ENCODE measurements at places on chromosomes 4 and X.

GRCh38 chr4:87390551-87390890 is 467 bp downstream of the HSD17B11 start:
- DNase-seq: no peak

DNA sequence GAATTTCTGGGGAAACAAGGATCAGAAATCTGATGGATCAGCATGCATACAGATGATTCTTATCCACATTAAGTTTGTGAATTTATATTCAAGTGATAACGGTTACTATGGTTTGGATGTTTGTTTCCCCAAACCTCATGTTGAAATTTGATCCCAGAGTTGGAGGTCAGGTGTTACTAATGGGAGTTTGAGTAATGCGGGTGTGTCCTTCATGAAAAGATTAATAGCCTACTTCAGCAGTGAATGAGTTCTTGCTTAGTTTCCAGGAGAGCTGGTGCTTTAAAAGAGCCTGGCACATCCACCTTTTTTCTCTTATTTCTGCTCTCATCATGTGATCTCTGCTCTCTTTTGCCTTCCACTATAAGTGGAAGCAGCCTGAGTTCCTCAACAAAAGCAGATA is 712.4 kb downstream of the IL1RAPL1 start:
- no peak for DNase-seq

GRCh38 chr4:134388351-134388750 is 186.8 kb upstream of the PABPC4L start:
- DNase-seq: no peak

- peak; percentile 41 for DNase-seq
Observed at GRCh38 chrX:71637848-71638247, 19.5 kb upstream of the CXCR3 start.

DNA sequence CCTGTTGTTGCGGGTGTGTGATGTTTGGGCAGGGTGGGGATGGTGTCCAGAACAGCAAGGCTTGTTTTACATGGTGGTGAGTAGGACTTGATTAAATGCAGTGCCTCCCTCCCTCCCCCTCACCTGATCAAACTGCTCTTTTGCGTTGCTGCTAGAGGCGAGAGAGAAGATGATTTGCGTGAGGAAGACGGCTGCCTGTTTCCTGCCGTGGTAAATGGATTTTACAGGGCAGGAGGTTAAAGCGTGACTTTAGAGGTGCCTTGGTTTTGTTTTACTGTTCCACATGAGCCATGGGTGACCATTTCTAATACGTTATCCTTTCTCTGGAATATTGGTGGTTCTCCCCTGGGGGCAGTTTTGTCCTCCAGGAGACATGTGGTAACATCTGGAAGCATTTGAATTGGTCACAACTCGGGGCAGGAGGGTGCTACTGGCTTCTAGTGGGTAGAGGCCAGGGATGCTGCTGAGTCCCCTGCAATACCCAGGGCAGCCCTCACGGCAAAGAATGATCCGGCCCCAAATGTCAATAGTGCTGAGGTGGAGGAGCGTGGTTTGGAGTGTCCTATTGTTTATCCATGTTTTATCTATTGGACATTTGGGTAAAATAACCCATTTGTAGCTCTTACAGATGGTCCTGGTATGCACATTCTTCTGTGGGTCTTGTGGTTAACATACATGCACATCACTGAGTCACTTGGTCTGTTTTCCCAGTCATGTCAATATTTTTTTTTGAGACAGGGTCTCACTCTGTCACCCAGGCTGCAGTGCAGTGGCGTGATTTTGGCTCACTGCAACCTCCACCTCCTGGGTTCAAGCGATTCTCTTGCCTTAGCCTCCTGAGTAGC is 73.7 kb downstream of the SHROOM2 start:
- peak; percentile 61 for DNase-seq

DNA sequence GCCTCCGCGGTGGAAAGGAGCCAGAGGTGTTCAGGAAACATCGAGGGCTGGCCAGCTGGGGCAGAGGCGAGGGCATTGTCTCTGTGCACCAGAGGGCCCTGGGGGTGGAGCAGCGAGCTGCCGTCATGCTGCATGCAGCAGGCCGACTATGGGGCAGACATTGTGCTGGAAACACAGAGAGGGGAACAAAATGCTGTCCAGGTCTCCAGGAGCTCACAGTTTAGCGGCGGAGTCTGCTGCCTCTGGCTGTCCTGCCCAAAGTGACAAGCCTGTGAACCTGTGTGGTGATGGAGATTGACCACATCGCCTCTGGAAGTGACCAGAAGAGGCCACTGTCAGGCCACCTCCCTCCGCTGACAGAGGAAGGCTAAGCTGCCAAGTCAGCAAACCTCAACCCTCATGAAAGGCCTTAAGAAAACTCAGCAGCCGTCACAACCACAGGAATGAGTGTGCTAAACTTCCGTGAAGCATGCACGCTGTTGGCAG is 20.1 kb upstream of the SASH3 start:
- peak; percentile 89 for DNase-seq

DNA sequence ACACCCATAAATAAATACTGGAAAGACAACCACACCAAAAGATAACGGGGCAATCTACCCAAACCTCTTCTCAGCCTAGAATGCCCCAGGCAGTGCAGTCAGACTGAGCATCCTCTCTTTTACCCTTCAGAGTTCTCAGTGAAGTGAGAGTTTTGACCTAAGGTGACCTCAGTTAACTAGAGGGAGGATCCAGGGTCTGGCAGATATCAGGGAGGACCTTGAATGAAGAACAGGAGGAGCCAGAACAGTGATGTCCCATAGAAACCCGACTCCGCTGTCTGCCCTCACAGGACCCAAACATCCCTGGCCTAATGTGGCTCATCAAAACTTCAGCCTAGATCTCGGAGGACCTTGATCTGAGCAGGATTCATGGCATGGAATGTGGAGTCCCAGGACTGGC is at the start of gene MAGEB3:
Gene MAGEB3 (plus strand): TSS at position 263 of the 400 bp plus-strand sequence. CDS start 5,268 bp downstream, outside the sequence.
- no peak for DNase-seq

- DNase-seq: no peak
Observed at GRCh38 chrX:54640103-54640690, 110.2 kb downstream of the GNL3L start.

- no peak for DNase-seq
Observed at GRCh38 chr4:67292636-67293035, 252.7 kb downstream of the CENPC start.

DNA sequence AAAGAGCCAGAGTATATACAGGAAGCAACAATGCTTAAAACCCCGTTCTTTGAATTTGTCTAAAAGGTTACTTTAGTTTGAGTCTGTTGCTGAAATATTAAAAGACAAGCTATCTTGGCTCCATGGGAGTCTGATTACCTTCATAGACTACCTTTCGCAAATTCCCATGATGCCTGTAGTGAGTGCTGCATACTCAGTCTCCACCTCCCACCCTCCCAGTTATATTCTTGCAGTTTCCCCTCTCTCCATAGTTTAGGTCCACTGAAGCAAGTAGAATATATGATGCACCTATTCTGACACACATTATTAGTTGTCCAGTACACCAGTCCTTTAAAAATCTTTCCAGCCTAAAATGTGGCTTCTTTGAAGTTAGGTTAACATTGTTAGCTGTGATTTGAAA is 2.4 kb downstream of the CNKSR2 start:
- no peak for DNase-seq

DNA sequence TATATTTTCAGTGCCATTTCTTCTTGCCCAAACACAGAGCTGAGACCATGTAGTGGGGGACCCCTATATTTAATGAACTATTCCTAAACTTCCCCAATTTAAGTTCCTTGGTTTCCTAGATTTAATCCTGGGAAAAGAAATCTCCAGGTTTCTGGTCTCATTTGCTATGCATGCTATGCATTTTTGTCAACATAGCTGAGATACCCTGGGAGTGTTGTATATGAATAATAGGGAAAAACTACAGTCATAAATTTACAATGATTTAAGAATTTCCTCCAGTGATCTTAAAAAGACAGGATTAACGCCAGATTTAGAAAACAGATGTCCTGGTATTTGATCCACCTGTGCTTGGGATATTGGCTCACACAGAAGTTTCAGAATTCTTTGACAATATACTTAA is 136.8 kb upstream of the RAPGEF2 start:
- DNase-seq: no peak

- DNase-seq: no peak
Observed at GRCh38 chr4:17690898-17691297, 76.5 kb downstream of the MED28 start.

GRCh38 chrX:151516538-151517187 is 46.8 kb upstream of the PASD1 start:
- no peak for DNase-seq

DNA sequence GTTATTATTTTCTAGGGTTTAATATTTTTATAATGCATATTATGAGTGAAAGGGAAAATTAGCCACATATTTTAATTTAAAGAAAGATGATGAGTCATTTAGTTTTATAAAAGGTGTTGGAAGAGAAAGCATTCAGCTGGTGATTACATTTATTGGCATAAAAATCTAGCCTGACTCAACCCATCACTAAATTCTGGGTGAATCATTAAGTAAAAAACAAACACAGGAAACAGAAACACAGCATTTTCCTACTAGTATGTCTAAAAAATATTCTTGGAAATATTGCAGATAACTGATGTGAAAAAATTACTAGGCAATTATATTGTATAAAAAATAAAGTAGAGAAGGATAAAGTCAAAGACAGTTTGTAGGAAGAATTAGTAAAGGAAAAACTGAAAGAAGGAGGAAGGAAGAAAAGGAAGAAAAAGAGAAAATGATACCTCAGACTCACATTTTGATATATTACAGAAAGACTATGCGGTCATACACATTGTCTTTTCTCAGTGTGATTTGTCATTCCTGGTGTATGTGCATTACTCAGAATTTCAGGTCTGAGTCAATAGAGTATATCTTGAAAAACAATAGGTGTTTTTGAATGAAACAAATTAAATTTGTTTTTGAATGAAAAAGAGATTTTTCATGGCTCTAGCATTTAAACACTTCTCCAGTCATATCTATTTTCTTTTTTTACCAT is 48.0 kb upstream of the SPOCK3 start:
- DNase-seq: peak; percentile 13

DNA sequence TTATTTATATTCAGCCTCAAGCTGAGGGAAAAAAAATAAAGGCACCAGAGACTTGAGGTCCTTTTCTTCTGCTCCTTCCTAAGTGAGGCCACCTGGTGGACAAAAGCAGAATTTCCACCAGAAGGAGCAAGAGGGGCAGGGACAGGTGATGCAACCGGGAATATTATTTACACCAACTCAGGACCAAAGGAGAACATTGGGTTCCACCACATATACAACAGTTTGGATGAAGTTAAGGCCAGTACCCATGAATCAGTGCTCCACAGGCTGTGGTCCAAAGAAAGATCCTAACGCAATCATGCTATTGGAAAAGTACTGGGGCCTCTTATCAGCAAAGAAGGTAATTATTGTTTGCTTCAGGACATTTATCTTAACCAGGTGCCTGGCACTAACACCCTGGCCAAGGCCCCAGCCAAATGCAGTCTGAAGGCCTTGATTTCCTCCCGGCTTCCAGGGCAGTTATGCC is 57.4 kb downstream of the TSC22D3 start:
- DNase-seq: peak; percentile 84

DNA sequence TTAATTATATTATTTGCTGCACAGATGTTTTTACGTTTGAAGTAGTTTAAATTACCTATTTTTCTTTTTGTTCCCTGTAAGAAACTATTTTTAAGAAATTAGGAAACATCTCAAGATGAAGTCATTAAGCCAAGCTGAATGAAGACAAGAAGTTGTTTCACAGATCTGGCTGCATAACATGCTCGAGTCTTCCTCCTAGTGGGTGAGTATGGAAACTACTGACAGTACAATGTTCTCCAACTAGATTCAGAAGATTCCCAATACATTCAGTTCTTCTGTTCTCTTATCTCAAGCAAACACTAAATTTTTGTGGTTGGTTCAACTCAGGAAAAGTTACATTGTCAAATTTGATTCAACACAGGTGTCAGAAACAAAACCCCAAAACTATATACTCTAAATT is 256.8 kb upstream of the VCX start:
- peak; percentile 17 for DNase-seq

DNA sequence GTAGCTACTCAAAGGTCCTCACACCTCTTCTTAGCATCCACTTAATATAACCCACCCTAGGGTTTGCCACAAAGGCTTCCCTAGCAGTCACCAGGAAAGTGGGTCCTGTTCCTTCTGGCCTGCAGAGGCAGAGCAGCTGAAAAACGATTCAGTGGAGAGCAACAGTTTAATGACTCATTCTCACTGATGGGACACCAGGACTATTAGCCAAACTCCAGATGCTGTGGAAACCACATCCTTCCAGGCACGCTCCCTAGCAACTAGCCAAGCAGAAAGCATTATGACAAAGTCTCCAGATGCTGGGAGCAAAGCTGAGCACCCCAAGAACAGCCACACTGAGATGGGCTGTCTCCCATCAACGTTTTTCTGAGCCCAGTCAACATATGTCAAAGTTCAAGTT is 30.3 kb upstream of the UTP14A start:
- peak; percentile 81 for DNase-seq

GRCh38 chrX:101407167-101407747 is 468 bp downstream of the GLA start:
- no peak for DNase-seq

GRCh38 chrX:48695925-48696300 is 621 bp upstream of the SUV39H1 start:
- no peak for DNase-seq

DNA sequence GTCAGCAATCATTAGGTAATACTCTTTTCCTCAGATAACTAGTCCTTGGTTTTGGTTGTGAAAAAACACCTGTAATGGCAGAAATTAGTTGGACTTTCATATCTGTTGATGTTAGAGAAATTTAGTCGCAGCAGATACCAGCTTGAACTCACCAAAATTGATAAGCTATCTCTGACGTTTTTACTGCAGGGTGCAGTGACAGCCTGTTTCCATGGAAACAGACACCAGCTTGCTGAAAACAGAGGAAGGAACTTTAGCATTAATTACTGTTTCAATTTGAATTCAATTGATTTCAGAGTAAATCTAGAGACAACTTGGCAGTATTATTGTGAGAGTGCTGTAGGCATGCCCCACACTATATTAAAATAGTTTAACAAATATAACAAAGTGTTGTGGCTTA is 246.5 kb downstream of the PPP1R2C start:
- no peak for DNase-seq

- DNase-seq: peak; percentile 30
Observed at GRCh38 chr4:13777341-13777740, 149.8 kb upstream of the BOD1L1 start.

DNA sequence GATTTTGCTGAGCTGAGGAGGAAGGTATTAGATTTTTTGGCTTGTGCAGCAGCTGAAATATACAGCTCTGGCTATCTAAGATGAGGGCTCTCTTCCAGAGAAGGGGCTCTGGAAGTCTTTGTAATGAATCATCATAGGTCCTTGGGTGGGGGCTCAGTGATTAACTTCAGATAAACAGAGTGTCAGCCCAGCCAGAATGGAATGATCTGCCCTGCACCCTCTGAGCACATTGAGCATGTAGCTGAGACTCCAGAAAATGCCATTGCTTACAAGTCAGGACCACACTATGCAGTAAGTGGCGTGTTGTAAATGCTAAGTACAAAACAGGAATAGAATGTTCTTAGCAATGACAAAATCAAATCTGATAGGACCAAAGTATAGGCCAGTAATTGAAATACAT is 836.0 kb downstream of the PDHA2 start:
- DNase-seq: peak; percentile 36

GRCh38 chr4:148015058-148015457 is 283.2 kb downstream of the ARHGAP10 start:
- peak; percentile 19 for DNase-seq

Measured in astrocyte of the spinal cord (primary cell).